C1 segment of cervical spinal cord (tissue), 14 donors: ENCODE measurements at places on chromosomes 1 and 21.

- no peak for DNase-seq
Observed at GRCh38 chr1:113390871-113391648, 745 bp downstream of the MAGI3 start.

- no peak for DNase-seq
Observed at GRCh38 chr1:109622895-109623294, 3.3 kb downstream of the AMPD2 start.

- no peak for DNase-seq
Observed at GRCh38 chr1:185551008-185551407, 183.2 kb upstream of the HMCN1 start.

- DNase-seq = no peak
Observed at GRCh38 chr1:175204330-175204729, 11.8 kb upstream of the KIAA0040 start.

DNA sequence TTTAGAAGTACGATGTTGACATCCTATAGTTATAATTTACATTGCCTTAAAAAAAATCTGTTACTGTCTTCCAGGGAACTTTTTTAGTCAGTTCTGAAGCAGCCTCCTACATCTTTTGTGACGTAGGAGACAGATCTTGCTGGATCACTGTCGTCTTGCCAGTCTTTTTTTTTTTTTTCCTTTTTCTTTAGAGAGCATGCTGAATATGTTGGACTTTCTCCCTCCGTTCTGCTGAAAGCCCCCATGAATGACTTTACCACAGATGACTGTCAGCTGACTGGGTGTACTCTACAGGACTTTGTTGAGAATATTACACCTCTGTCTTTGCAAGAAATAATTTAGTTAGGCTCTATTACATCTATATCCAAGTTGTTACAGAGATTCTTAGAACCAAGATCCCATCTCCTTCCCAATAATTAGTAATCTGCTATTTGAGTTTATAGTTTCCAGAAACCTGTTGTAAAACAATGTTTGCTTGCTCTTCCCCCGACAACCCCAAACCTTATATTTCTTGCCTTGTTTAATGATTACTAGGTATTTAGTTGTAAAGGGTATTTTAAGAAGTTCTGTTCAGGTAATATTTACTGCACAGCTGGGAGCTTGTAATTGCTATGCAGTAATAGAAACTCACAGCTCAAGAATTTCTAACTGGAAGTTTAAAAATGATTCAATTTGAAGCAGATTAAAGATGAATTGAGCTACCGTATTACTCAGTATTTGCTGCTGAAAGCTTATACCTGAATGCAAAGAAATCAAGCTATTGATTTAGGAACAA is 61.8 kb downstream of the RASAL2 start:
- no peak for DNase-seq

- no peak for DNase-seq
Observed at GRCh38 chr1:205670611-205671430, 9.5 kb downstream of the SLC45A3 start.

DNA sequence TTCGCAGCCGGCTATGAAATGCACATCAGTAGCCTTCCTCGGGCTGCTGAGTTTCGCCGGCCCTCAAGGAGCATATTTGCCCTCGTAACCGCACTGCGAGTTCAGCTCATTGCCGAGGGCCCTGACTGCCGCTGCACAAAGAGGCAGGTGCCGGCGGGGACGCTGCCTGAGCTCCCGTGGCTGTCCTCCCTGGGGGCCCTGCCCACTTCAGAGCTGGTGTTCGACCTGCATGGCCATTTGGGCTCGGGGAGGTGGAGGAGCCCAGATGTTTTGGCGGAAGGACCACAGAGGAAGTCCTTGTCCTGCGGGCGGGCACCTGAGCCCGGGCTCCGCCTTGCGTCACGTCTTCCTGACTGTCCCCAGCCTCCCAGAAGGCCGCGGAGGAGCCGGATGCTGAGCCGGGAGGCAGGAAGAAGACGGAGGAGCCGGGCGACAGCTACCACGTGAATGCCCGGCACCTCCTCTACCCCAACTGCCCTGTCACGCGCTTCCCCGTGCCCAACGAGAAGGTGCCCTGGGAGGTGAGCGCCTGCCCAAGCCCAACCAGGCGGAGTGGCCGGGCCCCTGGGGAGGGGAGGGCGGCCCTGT is 29.9 kb upstream of the LRRC3 start:
- DNase-seq = no peak

- no peak for DNase-seq
Observed at GRCh38 chr1:201630582-201630981, 91.7 kb downstream of the NAV1 start.

DNA sequence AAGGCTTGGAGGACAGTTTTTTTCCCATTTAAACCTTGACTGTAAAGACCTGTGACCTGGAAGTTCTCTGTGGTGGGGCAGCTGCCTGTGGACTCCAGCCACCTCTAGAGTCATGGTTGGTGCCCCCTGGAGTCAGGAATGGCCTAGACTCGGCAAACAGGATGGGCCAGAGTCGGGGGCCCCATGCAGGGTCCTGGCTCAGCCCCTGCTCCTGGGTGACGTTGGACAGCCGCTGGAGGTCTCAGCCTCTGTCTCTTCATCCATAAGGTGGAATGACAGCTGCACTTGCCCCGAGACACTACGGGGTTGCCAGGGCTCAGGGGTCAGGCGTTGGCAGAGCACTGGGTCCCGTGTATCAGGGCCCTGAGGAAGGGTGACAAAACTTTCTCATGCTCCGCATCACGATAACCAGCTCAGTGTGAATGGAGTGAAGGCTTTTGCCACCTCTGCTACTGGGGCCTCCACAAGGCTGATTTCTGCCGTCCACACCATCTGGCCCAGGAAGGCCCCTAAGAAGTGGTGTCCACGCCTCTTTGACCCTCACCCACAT is 58.5 kb upstream of the TTC34 start:
- no peak for DNase-seq

GRCh38 chr1:210730023-210730422 is 401.3 kb downstream of the HHAT start:
- DNase-seq = no peak

DNA sequence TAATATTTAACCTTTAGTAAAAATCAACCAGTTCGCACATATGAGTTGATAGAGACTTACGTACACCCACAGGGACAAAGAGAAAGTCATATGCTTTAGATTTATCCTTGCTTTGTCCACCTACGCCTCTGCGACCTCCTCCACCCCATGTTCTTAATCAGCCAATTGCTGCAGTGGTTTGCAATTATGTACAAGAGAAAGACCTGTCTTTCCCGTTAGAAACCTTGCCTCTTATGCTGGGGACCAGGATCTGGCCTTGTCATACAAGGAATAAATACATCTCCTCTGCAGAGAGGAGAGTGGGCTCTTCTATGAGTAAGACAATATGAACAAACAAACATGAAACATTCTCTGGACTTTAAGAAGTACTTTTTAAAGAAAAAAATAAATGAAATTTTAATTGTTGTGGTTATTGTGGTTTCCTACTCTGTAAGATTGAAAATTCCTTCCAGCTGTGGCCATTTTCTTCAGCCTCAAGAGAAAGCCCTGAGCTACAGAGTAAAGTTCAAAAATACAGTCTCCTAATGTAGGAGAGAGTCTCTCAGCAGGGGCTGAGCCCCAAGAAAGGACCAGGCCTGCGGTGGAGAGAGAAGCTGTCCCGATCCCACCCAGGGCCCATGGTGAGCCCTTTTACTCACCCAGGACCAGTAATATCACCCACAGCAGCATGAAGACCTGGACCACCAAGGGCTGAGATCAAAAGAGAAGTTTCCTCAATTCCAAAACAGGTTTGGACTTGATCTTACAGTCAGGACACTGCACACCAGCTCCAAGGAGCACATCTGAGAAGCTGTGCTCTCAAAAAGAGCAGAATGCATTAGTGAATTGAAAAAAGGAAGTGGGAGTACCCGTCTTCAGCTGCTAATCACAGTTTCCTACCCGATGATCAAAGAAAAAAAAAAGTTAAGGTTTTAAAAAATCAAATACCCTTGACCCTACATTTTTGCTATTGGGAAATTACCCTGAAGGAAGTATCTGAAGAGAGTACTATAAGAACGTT is at the start of gene FCRL5:
FCRL5 (minus strand) TSS at position 822 of the 1,000 bp plus-strand sequence; CDS start at position 669, 153 bp downstream.
- DNase-seq = no peak

DNA sequence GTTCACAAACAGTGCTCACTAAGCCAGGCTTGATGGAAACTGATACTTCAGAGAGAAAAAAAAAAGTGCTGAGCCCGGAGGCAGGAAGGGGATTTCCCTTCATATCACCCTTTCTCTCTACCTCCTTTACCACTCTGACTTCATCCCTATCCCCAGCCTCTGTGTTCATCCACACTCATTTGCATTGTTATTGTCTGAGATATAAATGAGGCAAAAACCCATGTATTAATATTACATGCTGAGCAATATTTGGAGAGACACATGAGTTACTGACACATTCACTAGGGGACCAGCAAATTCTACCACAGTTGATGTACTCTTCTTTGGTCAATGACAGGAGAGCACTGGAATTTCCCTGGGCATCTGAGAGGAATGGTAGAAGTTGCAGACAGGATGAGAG is 175.8 kb downstream of the TNFSF18 start:
- no peak for DNase-seq

- no peak for DNase-seq
Observed at GRCh38 chr1:209364716-209365115, 218.8 kb upstream of the CAMK1G start.

- no peak for DNase-seq
Observed at GRCh38 chr1:81803431-81804110, 2.8 kb downstream of the ADGRL2 start.

DNA sequence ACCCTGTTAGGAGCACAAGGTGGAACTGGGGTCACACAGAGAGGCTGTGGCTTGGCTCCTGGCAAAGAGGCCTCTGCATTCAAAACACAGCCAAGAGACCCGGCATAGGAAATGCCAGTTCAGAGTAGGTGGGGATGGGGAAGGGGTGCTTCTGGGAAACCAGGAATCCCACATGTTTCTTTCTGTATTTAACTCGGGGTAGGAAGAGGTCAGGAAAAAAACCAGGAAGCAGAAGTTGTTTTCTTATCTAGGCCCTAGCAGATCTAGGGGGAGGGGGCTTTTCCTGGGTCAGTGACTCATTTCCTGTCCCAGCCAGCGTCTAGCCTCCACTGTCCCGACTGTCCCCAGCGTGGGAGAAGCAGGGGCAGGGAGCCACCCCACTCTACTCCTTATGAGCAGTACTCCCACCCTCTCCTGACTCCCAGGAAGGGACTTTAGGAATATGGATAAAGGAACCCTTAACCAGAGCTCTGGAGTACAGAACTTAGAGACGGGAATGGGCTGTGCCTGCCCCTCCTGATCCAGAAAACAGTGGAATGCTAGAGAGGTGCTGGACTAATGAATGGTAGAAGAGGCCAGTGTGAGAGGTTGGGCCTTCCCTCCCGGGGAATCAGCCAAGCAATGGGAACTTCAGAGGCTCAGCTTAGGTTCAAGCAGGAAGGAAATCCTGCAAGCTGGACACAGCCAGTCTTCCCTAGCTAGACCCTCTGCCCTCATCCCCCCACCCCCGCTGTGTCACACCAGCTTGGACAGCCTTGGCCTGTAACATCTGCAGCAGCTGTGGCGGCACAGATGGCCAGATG is 5.7 kb downstream of the FHL3 start:
- no peak for DNase-seq

DNA sequence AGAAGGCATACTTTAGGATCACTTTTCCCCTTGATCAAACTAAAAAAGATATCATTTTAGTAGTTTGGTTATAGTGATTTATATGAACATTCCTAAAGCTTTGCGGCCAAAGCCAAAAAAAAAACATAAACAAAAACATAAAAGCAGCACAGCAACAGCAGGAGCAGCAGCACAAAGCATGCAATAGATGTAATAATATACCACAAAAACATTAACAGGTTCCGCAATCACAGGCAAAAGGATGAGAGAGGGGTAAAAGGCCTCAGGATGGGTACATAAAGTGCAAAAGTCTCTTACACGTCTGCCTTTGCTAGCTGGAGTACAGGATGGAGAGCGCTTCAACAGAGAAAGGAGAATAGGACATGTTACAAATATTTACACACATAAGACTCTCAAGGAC is 119.0 kb downstream of the COQ8A start:
- no peak for DNase-seq

- DNase-seq = no peak
Observed at GRCh38 chr1:29236712-29237128, 398 bp downstream of the PTPRU start.

GRCh38 chr1:204077979-204078696 is 5.2 kb downstream of the SOX13 start:
- no peak for DNase-seq

DNA sequence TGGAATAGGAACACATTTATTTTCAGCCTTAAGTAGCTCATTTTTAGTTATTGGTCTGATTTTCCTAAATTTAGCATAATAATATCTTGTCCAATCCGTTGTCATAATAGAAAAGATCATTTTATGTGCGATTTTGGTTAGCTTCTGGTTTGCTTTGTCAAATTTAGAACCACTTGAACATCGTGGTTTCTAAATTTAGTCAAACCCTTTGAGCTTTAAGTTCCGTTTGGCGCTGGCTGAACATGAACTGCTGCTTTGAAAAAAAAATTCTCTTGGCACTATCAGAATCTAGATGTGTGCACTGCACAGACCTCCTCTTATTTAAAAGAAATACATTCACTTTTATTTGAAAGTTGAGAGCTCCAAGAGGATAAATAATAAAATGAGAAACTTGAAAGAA is 370.6 kb downstream of the PTPRC start:
- DNase-seq = no peak

GRCh38 chr1:25206201-25206600 is 26.1 kb downstream of the SYF2 start:
- no peak for DNase-seq

DNA sequence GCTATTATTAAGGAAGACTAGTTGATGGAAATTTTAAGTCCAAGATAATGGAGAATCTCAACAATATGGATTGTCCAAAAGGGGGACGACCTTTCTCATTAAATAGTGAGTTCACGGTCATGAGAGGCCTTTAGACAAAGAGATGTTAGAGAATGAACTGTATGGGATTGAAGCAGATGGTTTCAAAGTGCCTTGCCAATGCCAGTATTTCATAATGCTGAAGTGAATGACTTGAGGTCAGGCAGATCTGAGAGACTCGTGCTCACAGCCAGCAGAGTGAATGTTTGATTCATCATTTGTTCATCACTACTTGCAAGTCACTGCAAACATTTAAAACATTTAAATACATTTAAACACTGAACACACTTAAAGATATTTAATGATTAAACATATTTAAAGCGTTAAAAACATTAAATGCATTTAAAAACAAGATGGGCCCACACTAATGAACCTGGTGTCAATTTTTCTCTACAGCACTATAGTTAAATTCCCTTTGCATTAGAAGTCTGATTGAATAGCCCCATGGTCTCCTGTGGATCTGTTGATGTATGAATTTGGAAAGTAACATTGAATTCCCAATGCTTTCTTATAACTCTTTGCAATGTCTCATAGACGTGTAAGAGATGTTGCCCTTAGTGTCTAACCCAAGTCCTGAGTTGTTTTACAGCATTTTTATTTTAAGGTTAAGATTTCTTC is 80.7 kb downstream of the TGFB2 start:
- DNase-seq = no peak

- DNase-seq = no peak
Observed at GRCh38 chr1:10791105-10791951, 5.1 kb downstream of the CASZ1 start.

- DNase-seq = no peak
Observed at GRCh38 chr1:47575855-47576757, 138.3 kb downstream of the FOXD2 start.
